ENCODE measurements at places on chromosomes 16 and 17. TPM values are rescaled to one million over a fixed set of nuclear protein-coding genes. Genes with fewer than 3 reads are reported as not detected.

DNA sequence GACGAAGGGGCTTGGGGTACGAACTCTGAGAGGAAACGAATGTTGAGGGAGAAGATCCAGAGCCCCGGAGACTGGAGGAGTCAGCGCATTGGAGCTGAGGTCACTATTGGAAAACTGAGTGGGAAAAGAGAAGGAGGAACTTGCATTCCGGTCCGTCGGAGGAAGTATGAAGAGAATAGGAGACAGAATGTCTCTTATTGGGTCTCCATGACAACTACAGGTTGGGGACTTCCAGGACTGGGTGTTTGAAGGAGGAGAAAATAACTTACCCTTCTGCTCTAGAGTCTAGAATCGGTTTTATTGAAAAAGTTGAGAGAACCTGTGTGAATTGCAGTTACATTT, 537 bp downstream of the GOSR1 start:
- DNase-seq: peak; percentile 11

DNA sequence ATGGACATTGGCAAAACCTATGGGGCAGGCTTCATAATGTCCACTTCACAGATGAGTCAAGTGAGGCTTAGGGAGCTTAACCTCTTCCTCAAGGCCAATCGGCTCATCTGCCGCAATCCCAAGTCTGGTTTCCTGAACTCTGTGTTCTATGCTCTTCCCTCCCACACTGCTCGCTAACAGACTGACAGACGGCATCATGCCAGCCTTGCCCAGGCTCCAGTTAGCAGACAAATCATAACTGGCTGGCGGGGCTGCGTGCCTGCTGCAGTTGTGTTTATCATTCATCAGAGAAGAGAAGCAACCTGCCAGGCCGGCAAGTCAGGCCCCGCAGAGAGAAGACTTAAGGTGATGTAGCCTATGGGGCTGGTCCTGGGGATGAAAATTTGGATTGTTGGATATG, 216.2 kb upstream of the ASIC2 start:
- DNase-seq: no peak

- no peak for DNase-seq
Observed at GRCh38 chr17:82386881-82387704, 15.5 kb downstream of the UTS2R start.

GRCh38 chr17:35740997-35741931, 9.8 kb downstream of the RASL10B start:
- peak; percentile 38 for DNase-seq

GRCh38 chr17:6437466-6437865, 2.5 kb upstream of the AIPL1 start:
- no peak for DNase-seq

DNA sequence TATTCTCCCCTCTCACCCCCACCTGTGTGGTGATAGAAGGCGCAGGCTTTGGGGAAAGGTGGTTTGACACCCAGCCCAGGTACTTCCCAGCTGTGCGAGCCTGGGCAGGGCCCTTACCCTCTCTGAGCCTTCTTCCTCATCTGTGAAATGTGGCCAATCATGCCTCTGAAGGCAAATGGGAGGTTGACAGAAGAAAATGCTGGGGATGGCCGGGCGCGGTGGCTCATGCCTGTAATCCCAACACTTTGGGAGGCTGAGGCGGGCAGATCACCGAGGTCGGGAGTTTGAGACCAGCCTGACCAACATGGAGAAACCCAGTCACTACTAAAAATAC, 43.7 kb downstream of the CRISPLD2 start:
- DNase-seq: no peak

Gene WDR81
- 2.9 TPM for total RNA-seq

DNA sequence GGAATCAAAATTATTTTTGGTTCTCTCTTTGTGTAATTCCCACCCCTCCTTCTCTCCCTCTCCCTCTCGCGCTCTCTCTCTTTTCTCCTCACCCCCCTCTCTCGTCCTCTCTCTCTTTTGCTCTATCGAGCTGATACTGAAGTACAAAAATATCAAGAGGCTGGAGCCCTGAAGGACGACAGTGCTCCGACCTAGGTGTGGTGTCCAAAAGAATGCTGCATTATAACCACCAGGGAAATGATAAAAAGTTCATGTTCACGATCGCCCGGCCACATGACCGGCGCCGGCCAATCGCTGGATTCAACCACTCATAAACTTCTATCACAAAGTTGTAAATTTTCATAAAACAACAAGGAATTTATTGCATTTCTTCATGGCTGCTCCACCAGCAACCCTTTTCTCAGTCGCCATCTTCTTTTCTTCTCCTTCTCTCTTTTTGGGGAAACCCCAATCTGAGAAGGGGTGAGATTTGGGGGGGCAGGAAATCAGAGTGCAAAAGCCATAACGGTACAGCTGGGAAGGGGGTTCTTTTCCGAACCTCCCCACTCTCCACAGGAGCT, at the start of gene HOXB6:
Gene HOXB6, minus strand, starts transcription at position 217 of the 560 bp plus-strand sequence. CDS start 6,836 bp downstream, outside the sequence.
- no peak for DNase-seq

Gene CDH15
- not detected for total RNA-seq

GRCh38 chr16:73547552-73548403, 499.9 kb upstream of the ZFHX3 start:
- DNase-seq: no peak

DNA sequence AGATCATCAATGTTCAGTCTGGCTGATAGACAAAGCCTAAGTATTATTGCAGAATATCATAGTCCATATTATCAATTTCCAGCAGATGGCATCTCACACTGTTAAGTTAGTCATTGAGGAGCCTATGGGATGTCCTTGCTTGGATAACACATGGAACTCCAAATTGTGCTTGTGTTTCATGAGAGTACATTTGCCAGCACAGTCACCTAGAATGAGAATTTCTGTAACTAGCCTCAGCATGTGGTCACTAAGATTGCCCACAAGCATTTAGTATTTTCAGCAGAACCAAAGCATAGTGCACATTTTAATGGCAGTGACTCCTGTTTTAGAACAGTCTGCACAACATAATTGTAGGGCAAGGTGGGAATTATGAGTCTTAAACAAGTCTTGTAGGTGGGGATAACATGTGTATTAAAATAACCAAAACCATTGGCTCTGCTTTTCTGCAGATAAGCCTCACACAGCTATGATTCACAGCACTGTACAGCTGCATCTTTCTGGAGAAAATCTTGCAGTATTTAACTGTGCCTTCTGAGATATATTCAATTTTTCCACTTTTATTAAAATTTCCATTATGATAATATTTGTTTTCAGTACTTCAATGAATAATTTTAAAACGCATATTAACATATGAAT, 882.8 kb upstream of the SOX9 start:
- DNase-seq: no peak

GRCh38 chr17:76446449-76447231, 6.3 kb downstream of the UBE2O start:
- DNase-seq: no peak

Gene MPV17L
- not detected for total RNA-seq

- no peak for DNase-seq
Observed at GRCh38 chr17:10513299-10514067, 4.9 kb downstream of the MYH1 start.

- no peak for DNase-seq
Observed at GRCh38 chr17:78390241-78391050, 12.0 kb downstream of the PGS1 start.

Gene LRRC37A
- 3.5 TPM for total RNA-seq

DNA sequence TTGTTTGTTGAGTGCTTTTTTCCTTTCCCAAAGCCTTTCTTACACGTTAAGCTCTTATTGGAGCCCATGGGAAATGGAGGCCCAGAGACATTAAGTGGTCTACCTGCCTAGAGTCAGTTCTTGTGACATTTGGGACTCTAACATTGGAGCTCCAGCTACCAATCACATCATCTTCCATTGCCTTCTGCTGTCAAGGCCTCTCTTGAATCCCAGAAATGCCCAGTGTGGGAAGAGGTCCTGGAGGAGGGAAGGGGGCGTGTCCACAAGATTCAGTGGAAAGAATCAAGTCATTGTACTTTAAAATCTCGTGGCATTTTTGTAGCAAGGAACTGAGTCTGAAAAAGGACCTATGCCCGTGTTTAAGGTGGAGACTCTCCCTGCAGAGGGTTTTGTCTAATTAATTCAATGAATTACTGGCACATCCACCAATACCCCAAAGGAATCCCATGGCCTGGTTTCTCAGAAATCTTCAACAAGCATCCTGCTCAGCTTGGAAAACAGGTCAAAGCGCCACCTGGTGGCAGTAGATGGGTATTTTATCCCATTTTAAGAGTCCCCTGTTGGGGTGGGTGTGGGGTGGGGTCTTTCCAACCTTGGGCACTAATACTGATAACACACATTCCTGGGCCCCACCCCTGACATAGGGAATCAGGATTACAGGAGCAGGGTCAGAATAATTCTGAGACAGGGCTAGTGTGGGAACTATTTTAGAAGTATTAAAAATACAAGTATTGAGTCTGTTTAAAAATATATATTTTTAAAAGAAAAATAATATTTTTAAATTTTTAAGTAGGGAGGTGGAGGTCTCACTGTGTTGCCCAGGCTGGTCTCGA, 24.6 kb downstream of the GPT2 start:
- DNase-seq: peak; percentile 72

DNA sequence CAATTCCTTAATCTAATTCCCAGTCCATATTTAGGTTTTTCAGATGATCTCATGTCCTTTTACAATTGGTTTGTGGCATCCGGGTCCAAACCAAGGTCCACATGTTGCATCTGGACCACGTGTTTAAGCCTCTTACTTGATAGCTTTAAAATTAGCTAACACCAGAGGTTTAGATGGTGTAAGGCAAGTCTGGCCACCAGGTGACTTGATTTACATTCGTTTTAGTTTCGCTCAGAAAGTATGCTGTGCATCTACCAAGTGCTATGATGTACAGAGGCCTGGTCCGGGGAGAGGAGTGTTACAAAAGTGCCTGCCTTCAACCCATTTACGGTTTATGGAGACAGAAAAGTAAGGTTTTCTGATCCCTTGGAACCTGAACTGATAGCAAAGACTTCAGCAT, 878 bp upstream of the DNAJA2 start:
- peak; percentile 52 for DNase-seq

Gene ABI3
- total RNA-seq: 18.7 TPM

DNA sequence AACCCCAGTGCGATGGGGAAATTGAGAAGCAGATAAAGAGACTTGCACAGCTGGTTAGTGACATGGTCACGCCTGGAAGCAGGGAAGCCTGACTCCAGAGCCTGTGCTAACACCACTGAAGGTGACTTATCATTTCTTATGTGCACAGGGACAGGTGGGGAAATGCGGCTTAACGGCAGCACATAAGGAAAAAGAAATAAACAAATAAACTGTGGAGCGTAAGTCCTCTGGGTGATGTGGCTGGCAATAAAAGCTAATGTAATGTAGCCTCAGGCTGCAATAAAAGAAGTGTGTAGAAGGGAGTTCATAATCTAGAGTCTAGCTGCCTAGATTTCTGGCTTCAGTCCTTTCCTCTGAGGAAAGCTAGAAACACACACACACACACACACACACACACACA, 10.6 kb downstream of the CDH11 start:
- no peak for DNase-seq

GRCh38 chr17:72457712-72458111, 336.9 kb downstream of the SOX9 start:
- no peak for DNase-seq

DNA sequence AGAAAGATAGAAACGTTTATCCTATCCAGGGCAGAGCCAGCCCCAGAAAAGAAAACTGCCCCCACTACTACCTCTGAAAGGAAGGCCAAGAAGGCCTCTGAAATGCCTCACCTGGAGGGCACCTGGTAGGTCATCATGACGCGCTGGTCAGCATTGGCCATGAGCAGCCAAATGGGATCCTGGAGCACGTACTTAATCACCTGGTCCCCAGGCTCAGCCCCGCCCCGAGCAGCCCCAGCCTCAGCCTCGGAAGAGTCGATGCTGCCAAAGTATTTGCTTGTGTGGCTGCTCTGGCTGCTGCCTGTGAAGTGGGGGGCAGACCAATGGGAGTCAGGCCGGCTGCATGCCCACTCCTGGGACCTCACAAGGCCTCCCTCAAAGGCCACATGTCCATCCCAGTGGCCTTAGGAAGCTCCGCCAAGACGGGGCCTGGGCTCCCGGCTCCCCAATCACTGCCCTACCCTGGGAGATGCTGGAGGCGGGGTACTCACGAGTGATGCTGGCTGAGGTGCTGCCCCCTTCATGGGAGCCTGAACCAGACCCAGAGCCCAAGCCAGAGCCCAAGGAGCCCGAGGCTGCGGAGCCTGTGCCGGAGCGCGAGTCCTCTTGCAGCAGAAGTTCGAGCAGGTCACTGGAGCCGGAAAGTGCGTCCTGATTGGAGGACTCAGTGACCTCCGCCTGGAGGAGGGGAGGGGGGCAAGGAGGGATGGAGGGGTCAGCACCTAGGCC, 9.9 kb downstream of the PER1 start:
- no peak for DNase-seq

Gene MEOX1
- 0.12 TPM for total RNA-seq

Gene PRRT2
- 0.94 TPM for total RNA-seq

Gene BEAN1
- not detected for total RNA-seq

DNA sequence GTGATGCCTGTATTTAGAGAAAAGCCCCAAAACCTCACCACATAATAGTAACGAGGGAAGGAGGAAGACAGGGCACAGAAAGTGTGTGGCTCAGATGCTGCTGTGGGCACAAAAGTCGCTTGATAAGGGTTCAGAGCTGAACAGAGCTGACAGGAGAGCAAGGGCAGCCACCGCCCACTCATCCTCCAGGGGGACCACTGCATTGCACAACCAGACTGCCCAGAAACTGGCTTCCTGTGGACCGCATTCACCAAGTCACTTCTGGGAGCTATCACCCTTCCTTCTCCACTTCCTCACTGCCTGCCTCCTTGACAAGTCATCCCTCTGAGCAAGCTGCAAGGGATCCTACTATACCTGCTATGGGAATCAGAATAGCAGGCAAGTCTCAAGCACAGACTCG, 512.4 kb upstream of the CDH11 start:
- no peak for DNase-seq

Gene ELOB
- 177 TPM for total RNA-seq

DNA sequence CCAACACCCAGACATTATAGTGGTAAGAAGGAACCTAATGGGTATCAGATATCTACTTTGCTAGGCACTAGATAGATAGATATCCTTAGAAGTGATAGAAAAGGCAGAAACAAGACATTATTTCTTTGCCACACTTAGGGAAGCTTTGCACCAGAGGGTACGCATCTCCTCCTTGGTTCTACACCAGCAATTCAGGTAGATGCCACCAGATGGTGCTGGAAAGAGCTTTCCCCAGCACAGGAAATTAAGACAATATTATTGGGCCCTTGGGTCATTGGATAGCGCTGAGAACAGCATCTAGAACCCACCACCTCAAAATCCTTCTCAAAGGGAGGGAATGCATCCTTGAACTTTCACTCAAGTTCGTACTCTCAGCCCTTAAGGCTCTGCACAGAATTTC, 173.8 kb upstream of the CCL2 start:
- DNase-seq: no peak

DNA sequence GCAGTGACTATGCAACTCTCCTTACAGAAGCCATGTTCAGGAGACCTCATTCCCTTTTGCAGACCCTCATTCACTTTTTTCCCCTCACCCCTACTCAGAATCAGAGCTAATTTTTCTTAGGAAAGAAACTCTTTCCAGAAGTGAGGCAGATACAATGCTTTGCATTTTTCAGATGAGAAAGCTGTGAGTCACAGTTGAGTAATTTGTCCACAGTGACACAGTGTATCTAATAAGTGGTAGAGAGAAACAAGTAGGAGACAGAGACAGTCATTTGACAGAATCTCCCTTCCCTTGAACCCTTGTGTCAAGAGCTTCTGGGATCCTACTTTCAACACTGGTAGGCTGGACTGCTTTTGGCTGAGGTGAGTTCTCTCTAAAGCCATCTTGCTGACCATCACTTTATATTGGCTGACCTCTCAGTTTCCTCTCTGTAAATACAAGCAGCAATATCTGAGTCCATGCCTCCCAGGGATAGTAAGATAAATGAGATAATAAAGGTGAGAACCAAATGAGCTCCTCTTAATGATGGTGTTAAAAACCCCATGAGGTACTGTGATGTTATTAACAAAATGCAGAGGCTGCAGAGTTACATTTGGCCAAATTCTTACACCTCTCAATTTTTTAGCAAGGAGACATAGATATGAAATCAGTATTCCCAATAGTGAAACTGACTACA, 130.8 kb downstream of the CA10 start:
- no peak for DNase-seq

Measured in activated naive CD4-positive, alpha-beta T cell treated with anti-CD3 and anti-CD28 coated beads for 36 hours (primary cell).